ENCODE measurements at places on chromosomes 1 and 21.

- DNase-seq: peak; percentile 61
Observed at GRCh38 chr21:29299046-29299915, 559 bp downstream of the BACH1 start.

- no peak for DNase-seq
Observed at GRCh38 chr1:197903196-197903514, 725 bp downstream of the C1orf53 start.

GRCh38 chr1:14946684-14947238 is 206.8 kb upstream of the TMEM51 start:
- DNase-seq: no peak

GRCh38 chr21:26840201-26840600 is 5.0 kb downstream of the ADAMTS1 start:
- no peak for DNase-seq

GRCh38 chr1:51669816-51670215 is 52.9 kb downstream of the OSBPL9 start:
- no peak for DNase-seq

GRCh38 chr1:203215573-203215972 is 13.9 kb downstream of the CHIT1 start:
- no peak for DNase-seq

- no peak for DNase-seq
Observed at GRCh38 chr1:218123968-218124367, 161.1 kb upstream of the RRP15 start.

DNA sequence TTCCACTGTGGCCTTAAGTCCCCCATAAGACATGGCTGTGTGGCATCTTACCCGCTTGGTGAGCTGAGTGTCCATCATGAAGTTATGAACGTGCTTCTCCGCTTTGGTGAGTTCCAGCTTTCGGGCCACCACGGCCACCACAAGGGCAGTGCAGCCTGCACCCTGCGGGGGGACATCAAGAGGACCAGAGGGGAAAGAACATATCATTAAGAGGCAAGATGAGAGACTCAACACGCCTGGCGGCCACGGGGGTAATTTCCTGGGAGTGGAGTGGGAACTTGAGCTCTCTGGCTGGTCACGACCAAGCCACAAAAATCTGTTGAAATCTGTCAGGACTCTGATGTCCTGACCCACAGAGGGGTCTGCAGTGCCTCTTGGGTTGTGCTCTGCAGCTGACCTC is 117.9 kb upstream of the ADAR start:
- no peak for DNase-seq

- DNase-seq: no peak
Observed at GRCh38 chr1:212974711-212975110, 24.4 kb downstream of the VASH2 start.

DNA sequence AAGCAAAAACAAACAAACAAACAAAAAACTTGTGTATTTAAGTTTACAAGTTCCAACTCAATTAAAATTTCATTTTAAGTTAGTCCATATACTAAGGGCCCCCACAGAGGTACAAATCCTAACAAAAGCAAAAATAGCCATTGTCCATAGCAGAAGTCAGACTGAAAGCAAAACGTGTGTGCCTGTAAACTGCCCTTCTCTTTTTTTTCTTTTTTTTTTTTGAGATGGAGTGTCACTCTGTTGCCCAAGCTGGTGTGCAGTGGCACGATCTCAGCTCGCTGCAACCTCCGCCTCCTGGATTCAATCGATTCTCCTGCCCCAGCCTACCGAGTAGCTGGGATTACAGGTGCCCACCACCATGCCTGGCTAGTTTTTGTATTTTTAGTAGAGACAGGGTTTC is 11.6 kb upstream of the IFNGR2 start:
- no peak for DNase-seq

DNA sequence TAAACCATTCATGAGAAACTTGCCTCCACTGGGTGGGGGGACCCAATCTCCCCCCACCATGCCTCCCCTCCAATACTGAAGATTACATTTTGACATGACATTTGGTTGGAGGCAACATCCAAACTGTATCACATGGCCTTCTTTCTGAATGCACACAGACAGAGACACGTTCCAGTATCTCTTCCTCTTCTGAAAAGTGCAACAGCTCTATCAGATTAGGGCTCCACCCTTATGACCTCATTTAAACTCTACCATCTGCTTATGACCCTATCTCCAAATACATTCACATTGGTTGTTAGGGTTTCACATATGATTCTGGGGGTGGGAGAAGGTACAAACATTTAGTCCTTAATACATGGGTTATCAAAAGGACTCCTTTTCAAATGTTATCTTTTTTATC is 481.8 kb upstream of the NFIA start:
- DNase-seq: no peak

DNA sequence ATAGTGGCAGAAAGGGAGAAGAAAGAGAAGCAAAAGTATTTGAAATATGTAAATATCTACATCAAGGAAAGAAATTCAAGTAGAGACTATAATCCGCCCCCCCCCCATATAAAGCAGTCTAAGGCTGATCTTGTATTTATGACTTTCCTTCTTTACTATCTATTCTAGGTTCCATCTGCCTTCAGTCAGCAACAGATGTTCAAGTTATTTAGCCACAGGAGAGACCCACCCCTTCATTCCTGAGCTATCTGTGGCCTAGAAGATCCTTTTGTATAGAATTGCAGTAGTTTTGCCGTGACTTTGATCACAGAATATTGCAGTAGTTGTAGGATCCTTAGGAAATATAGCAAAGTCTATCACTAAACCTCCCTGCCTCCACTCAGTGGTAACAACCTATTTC is 10.7 kb upstream of the BSDC1 start:
- no peak for DNase-seq

Measured in stimulated activated CD4-positive, alpha-beta T cell treated with anti-CD3 and anti-CD28 coated beads, Interleukin-15, amount 100 ng/mL, for 1 hour (primary cell).